Progenitor cell of endocrine pancreas (in vitro differentiated cells): ENCODE measurements at places on chromosomes 4 and X.

DNA sequence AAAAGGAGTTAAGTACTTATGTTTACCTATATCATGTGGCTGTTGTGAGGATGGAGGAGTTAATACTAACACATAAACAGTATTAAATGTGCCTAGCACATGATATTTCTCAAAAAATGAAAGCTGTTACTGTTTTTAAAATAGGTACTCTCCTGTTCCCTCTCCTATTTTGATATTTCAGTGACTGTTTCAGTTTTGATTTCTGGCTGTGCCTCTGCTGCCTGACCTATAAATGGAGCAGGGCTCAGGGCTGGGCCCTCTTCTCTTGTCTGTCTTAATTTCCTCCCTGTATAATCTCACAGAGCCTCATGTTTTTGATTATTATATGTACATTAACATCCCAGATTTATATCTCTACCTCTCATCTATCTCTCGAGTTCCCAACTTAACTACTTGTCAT, 93.3 kb downstream of the UGT8 start:
- DNase-seq = no peak

- no peak for DNase-seq
These were observed 24.6 kb downstream of the VSIG4 start for GRCh38 chrX:66015152-66015831.

DNA sequence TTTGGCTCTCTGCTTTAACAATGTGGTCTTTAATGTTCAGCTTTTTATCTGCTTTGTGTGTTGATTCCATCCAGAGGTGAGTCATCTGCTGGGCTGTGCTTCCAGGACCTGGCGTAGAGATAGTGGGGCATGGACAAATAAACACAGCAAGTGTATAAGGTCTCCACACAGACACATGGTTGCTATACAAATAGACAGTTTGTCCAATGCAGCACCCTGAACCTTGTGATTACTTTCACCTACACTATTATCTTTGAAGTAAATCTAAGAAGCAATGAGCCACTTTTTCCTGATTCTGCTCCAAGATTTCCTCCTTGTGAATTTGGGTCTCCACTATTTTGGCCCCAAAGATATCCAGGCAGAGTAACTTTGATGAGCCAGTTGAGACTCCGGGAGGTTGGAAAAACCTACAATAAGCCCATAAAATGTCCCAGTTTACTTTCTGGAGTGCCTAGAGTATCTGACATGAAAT, 12.1 kb downstream of the PPARGC1A start:
- DNase-seq = no peak

- no peak for DNase-seq
These were observed 147.2 kb upstream of the WDFY3 start for GRCh38 chr4:85113706-85114105.

- DNase-seq = no peak
These were observed 29.5 kb downstream of the FHDC1 start for GRCh38 chr4:152965611-152966010.

DNA sequence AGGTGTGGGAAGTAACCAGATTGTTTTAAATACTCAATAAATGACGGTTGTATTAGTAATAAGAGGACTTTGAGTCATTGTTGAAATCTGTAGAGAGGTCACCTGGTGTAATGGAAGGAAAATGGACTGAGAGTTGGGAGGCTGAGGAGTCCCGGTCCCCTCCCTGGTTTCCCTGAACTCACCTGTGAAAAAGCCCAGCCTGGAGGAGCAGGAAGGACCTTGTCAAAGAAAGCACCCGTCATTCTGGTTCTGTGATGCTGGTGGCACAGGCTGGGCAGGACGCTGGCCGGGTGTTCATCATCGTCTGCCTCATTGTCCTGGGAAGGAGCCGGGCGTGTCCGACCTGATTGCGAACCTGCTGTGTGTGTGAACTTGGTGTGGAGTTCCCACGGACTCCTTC, 70.8 kb downstream of the SORCS2 start:
- DNase-seq = no peak

DNA sequence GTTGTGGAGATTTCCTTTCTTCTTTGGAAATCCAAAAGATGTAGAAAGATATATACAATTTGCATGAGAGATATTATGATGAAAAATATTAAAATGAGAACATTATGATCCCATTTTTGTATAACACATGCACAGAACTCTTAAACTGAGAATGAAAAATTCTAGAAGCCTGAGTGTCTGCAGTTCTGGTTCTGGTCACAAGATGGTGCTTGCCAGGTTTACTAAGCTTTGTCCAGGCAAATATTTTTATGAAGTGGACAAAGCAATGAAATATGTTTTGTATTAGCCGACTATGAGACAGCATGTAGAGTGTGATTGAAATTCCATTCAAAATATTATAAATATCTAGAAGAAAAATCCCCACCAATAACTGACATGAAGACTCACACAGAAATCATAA, 2.2 kb downstream of the PWWP3B start:
- DNase-seq = no peak

DNA sequence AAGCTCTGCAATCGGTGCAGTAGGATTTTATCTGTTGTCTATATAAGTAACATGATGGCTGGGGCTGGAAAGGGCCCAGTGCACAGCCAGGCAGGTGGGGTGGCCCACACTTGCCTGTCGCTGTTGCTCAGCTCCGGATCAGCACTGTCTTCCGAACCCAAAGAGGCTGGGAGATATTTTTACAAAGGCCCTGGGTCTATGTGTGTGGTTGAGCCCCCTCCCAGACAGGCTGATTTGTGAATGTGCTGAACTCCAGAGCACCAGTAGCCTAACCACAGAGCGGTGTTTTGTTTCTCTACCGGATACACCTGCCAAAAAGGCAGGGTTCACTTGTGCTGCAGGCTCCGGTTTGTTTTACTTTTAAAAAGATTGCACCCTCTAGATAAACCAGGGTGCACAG, 33.5 kb upstream of the CHRNA9 start:
- no peak for DNase-seq

GRCh38 chrX:48590203-48591103, 6.8 kb upstream of the WDR13 start:
- no peak for DNase-seq

GRCh38 chrX:80237072-80237471, 183.2 kb upstream of the TENT5D start:
- DNase-seq = no peak

DNA sequence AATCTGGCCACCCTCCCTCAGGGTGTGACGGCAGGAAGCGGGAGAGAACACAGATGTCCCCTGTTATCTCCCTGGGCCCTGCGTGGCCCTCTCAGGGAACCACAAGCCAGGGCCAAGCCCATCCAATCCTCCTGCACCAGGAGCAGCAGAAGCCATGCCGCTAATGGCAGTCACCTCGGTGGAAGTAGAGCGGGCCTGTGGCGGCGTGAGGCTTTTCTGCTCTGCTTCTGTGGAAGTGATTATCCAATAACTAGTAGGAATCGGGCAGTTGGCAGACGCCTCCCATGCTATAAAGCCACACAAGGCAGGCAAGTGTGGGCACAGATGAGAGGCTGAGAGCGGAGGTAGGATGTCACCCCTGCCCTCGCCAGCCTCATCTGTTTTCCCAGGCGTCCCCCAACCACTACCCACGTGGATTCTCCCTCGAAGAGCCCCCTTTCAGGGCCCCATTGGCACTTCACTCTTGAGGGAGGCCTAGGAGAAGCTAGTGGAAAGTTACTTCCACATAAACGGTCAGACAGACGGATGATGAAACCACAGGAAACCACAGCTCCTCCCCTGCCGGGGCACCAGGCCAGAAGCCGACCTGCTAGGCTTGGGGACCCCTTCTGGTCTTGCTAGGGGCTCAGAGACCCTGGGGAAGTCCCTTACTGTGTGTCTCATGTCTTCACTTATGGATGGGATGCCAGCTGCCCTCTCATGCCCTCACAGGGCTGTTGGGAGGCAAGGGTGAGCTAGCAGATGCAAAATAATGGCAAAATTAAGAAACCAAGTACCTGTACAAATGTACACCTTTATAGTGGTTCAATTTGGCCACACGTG, 18.8 kb upstream of the TMSB4X start:
- DNase-seq = no peak

GRCh38 chr4:22190855-22191254, 242.3 kb upstream of the KCNIP4 start:
- DNase-seq = no peak

DNA sequence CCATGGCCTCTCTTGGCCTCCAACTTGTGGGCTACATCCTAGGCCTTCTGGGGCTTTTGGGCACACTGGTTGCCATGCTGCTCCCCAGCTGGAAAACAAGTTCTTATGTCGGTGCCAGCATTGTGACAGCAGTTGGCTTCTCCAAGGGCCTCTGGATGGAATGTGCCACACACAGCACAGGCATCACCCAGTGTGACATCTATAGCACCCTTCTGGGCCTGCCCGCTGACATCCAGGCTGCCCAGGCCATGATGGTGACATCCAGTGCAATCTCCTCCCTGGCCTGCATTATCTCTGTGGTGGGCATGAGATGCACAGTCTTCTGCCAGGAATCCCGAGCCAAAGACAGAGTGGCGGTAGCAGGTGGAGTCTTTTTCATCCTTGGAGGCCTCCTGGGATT, 8.0 kb downstream of the CLDN2 start:
- no peak for DNase-seq

- DNase-seq = no peak
These were observed 48.4 kb downstream of the ANXA3 start for GRCh38 chr4:78599931-78600375.

- DNase-seq = no peak
These were observed 83.1 kb downstream of the PRDM5 start for GRCh38 chr4:120839334-120839973.

DNA sequence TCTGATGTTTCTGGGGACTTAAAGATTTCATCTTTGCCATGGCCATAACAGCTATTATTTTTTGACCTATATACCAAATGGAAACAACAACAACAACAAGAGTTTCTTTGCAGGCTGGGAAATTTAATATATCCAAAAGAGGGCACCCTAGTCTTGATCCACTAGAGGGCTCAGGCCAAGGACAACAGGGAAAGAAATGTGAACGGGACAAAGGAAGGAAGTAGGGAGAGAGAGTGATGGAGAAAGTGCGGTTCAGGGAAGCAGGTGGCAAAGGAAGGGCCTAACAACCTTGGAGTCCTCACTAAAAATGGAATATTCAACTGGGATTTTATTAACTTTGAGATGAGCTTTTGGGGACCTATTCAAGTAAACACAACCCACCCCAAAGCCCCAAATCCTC, 67.8 kb upstream of the SCML1 start:
- no peak for DNase-seq

DNA sequence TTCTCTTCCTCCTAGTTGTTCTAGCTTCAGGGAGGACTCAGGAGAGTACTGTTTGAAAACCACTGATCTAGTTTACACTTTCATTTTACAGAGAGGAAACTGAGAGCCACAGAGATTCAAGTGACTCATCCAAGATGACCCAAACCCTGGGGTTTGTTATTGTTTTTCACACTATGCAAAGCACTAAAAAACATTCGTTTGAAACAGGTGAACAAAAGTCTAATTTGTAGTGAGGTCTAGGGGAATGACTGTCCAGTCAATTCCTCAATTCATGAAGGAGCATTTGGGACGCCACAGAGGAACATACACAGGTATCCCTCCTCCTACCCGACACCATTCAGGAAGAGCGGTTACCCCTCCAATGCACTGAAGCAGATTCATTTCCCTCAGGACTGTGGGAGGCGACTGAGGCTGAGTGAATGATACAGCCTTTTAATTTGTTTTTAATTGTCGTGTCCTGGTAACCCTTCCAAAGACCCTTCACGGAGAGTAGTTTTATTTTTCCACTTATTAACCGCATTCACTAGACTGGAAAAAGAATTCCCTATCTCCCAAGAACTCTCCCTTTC, 30.3 kb downstream of the TLR10 start:
- no peak for DNase-seq

DNA sequence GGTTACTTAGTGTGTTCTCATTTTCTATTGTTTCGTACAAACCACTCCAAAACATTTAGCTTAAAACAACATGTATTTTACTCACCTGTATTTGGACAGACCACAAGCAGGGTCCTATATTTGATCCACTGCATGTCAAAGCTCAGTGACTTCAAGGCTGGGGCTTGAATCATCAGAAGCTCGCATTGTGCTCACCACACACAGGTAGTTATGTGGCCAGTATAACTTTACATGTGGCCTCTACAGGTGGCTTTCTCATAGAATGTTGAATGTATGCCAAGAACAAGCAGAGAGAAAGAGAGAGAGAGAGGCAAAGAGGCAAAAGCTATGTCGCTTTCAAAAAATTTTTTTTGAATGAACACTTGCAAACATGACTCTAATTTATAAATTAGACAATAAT, 107.6 kb downstream of the QRFPR start:
- DNase-seq = no peak

GRCh38 chrX:100512471-100512870, 72.3 kb upstream of the TNMD start:
- no peak for DNase-seq

GRCh38 chr4:17273047-17273446, 238.8 kb downstream of the QDPR start:
- no peak for DNase-seq

GRCh38 chrX:38277136-38277535, 50.2 kb downstream of the RPGR start:
- DNase-seq = no peak

DNA sequence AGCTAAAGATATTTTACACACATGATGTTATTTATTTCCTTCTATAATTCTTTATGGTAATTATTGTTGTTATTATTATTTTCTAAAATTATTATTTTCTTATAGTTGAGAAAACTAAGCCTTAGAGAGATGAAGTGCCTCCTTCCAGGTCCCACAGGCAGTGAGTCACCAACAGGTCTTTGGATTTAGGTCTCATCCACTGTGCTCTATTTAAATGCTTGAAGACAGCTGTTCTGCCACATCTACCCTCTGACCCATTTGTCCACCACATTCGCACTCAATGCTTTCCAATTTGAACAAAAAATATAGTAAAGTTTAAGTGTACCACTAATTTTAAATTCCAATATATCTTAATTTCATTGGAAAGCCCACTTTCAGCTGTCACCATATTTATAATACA, 566.4 kb downstream of the PPARGC1A start:
- no peak for DNase-seq

DNA sequence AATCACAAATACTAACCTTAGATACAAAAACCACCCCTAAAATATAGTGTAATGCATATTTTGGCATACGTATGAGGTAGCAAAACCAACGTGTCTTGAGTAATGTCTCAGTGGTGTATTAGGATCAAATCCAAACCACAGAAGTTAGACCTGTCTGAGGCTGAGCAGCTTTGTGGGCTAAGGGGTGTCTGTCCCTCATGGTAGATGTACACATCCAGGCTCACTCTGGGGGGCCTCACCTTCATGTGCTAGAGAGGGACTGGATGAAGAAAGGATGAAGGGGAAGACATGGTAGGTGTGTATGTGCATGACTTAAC, 188.0 kb upstream of the TBC1D9 start:
- DNase-seq = no peak
